Urinary bladder (tissue), 4 donors: ENCODE measurements at places on chromosomes 2 and 18. TPM values are rescaled to one million over a fixed set of nuclear protein-coding genes. Genes with fewer than 3 reads are reported as not detected.

DNA sequence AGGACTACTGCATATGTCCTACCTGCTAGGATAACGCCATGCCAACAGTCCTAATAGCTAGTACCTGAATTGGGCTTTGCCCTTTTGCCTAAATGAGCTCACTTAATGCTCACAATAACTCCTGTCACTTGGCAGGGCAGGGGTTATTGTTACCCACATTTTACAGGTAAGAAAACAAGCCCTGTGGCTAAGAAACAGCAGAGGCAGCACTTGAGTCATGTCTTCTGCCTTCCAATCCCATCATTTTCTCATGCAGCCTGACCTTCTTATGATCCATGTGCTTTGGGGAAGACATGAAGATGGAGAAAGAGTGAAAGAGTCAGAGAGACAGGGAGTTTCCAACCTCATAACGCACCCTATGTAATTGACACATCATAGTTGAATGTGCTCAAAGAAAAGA lies 33.6 kb upstream of the LPIN1 start:
- no peak for DNase-seq

- DNase-seq = no peak
Observed at GRCh38 chr18:78460558-78460957, 519.1 kb upstream of the SALL3 start.

DNA sequence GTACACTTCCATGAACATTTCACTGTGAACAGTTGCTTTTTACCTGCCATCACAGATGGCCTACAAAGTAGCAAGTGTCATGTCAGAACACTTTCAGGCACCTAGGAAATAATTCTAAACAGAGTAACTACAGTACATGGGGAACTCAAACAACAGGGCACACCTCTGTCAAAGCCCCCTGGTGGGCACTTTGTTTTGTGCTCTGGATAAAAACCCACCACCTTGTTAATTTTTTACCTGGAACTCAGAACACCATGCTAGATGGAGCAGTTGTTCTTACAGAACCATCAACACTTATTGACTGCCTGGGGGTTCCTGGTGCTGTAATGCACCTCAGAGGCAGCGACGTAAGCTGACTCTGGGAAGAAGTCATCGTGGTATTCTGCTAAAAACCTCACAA lies 2.3 kb downstream of the MSL3B start:
- no peak for DNase-seq

GRCh38 chr2:240789501-240790369 lies 30.3 kb downstream of the KIF1A start:
- no peak for DNase-seq

Gene POTEI
- not detected for polyA plus RNA-seq

DNA sequence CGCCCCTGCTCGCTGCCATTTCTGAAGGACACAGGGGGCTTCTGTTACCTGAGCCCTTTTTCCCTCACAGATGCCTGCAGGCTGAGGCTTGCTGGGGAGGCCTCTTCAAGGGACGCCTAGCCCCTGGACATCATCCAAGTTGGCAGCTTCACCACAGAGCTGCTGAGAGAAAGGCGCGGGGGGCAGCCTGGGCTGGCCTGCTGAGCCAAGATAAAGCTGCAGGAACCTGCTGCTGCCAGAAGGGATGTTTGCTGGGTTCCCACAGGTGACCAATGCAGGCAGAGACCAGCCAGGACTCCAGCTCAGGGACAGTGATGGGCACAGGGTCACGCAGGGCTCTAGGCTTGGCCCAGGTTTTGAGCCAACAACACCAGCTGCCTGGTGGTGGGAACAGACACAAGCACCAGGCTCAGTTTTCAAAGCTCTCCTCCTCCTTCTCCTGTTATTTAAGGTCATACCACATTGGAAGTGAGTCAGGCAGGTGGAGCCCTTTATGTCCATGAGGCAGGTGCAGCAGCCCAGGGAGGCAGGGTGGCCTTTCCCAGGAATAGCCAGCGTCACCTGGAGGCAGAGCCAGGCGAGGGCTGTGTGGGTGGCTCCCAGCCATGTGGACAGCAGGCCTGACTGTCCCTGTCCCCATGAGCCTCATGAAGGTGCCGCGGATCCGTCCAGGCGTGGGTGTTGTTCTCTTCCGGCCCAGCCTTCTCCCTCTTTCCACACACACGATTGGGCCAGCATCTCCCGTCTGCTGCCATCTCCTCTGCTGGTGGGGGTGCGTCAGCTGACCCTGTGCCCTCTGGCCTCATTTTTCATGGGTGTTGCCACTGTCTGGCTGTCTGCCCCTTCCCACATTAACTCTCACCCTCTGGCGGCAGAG lies 515.5 kb upstream of the MYT1L start:
- DNase-seq = peak; percentile 65

DNA sequence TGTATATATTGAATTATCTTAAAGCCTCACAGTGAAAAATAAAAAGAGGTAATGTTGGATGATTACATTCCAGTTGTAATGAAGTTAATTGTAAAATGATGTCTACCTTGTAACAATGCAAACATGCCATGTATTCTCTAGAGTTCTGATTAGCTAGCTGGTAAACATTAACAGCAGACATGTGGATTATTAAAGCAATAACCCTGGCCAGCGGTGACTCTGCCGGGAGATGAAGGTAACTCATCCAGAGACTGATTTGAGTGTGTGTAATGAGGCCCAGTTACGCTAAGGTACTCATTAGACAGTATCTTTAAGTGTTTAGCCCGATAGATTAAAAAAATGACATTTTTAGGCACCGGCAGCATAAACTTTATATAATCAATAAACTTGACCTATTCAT lies 79.6 kb upstream of the REV1 start:
- no peak for DNase-seq

Gene ACMSD
- polyA plus RNA-seq = not detected

- no peak for DNase-seq
Observed at GRCh38 chr2:241932899-241933178, 63.3 kb downstream of the RTP5 start.

GRCh38 chr2:133602538-133602937 lies 34.3 kb upstream of the NCKAP5 start:
- DNase-seq = no peak

Gene GPBAR1
- 19.3 TPM for polyA plus RNA-seq

GRCh38 chr2:149422991-149423338 lies 92.6 kb downstream of the LYPD6 start:
- no peak for DNase-seq

Gene EIF5B
- polyA plus RNA-seq = 28.9 TPM

- no peak for DNase-seq
Observed at GRCh38 chr2:33411765-33412164, 64.7 kb upstream of the RASGRP3 start.

DNA sequence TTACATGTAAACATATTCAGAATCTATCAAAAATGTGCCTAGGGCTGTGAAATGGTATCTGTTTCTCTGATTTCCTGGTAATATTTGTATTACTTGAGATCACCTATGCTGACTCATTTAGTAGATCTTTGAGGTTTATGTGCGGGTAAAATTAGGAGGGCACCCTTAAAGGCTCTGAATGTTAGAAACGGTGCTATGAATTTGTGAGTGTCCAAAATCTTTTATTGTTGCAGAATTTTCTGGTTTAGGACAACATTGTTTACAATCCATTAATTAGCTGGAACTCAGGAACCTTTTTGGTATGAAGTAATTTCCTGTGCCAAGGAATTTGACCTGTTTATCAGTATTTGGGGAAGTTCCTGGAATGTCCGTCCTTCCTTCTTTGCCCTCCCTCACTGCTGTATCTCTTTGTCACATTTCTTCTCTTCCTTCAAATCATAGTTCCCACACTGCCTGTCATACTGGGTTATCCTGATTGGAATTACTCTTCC lies 130.5 kb downstream of the TANC1 start:
- DNase-seq = no peak

- no peak for DNase-seq
Observed at GRCh38 chr2:207467716-207468347, 61.9 kb upstream of the CREB1 start.

DNA sequence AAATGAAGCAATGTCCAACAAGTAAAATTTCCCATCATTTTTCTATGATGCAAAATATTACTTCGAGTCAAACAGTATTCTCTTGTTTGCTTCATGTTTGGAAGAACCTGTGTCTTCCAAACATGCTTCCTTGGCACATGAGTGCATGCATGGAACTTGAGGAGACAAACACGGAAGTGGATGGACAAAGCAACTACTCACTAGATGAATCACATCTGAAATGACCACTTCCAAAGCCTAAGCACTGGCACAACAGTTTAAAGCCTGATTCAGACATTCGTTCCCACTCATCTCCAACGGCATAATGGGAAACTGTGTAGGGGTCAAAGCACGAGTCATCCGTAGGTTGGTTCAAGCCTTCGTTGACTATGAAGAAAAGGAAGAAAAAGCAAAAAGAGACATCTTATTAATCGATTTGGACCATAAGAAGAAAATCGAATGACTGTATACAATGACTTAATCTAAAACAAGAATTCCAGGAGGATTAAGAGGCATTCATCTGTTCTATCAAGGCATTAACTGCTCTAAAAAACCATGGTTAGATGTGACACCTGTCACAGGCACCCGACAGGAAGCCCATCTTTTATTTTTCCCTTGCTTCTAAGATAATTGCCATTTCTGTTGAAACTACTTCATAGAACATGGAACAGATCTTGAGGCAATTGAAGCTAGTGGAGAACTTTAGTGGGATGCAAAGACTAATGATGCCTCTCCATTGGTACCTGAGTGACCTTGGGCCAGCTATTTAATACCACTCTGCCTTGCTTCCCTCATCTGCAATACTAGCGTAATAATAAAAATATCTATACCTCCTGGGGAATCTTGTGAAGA lies 56.0 kb downstream of the ATIC start:
- no peak for DNase-seq

DNA sequence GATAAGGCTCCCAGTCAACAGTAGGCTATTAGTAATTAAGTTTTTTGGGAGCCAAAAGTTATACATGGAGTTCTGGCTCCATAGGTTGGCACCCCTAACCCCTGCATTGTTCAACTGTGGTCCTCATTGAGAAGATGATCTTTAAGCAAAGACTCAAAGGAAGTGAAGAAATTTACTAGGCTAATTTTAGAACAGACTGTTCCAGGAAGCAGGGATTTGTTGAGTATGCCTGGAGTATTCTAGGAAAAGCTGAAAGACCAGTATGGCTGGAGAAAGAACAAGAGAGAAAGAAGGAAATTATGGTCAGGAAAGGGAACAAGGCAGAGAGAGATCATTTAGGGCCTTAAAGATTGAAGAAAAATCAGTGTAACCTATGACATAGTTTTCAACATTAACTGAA lies 125.1 kb downstream of the PMAIP1 start:
- no peak for DNase-seq

DNA sequence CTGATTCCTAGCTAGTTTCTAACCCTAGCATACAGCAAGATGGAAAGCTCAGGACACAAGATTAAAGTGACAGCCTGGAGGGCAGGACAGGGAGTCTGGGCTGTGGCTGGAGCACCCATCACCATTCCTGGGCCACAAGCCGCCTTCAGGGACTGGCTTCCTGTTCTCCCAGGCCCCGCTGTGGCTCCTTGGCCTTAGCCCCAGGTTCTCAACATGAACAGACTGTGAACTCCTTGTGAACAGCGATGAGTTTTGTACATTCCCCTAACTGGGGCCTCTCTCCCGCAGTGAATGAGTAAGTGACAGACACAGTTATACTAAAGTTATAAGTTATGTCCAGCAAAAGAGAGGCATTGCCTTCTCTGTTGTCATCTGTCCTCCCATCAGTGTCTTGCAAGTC lies 35.9 kb upstream of the SLC14A1 start:
- no peak for DNase-seq

Gene OXER1
- 5.6 TPM for polyA plus RNA-seq
